ENCODE measurements at places on chromosomes 1 and 21.

DNA sequence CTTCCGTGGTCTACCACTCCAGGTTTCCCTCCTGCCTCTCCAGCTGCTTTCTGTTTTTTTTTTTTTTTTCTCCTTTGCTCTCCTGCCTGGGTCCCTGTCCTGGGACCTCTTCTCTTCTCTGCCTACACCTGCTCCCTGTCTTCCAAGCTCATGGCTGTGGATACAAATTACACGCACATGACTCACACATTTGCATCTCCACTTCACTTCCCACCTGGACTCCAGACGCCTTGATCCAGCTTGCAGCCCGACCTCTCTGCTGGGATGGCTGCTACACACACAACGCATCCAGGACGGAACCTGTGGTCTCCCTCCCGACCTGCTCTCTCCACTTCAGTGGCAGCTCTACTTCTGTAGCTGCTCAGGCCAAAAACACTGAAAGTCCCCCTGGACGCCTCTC, 44.4 kb upstream of the B3GALT5 start:
- no peak for DNase-seq

DNA sequence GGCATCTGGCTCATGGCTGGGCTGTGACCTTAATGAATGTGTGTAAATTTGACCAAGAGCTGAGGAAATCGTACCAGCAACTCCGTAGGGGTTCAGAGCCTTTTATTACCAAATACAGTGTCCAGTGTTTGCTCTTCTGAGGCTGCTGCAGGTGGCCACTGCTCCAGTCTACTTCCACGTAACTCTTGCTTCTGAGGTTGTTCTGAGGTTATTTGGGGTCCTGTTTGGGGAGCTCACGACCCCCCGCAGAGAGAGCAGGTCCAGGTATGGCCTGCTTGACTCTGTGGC, 33.6 kb downstream of the MAN1C1 start:
- DNase-seq = no peak

- no peak for DNase-seq
These were observed 183.6 kb upstream of the RAB4A start for GRCh38 chr1:229087339-229087738.

DNA sequence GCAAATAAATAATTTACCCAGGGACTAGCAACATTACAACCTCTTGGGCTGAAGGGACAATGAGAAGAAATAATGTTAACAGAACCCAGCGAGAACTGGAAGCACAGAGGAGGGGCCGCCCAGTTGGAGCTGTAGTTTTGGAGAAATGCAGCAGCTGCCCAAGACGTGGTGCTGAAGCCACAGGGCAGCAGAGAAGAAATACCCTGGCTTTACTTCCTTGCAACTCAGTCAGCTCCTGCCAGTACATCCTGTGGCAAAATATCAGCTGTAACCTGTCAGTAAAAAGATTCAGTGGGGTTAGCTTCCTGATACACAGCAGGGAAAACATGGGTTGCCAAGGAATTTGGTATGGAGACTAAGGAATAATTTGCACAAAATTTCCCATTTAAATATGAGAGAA, 283.6 kb upstream of the USP25 start:
- no peak for DNase-seq

DNA sequence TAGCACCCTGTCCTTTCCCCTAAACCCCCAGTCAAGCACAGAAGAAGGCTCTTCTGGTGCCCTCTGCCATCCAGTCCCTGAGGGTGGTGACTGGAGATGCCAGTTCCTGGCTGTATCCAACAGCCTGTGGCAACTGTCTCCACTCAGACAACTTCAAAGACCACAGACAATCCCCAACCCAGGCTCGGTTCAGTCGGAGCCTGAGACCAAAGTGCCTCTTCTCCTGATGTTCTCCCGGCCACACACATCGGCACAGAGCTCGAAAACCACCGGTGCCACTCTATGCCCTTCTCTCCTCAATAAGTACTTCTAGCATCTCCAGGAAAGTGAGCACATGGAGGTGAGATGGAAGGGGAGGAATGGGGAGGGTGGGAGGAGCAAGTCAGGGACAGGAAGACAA, 39.6 kb upstream of the HMGB4 start:
- no peak for DNase-seq

GRCh38 chr1:57494530-57495079, 70.7 kb upstream of the DAB1 start:
- no peak for DNase-seq

- DNase-seq = no peak
These were observed 143.4 kb downstream of the GALNT2 start for GRCh38 chr1:230210326-230210980.
